ENCODE measurements at places on chromosomes 7 and 10.

DNA sequence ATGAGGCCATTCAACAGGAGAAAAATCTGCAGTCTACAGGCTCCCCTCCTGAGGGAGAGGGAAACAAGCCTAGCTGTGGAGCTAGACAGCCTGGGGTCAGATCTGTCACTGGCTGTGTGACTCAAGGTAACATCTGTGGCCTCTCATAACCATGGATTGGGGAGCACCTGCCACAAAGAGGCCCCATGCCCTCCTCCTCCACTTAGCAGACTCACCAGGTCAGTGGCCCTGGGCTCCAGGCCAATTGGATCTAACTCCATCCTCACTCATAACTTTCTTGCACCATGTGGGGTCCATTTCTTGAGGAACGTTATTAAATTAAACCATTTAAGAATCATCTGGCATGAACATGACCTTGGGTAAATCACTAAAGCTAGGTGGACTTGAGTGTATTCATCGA lies 1.8 kb downstream of the GDF10 start:
- DNase-seq, result no peak

GRCh38 chr10:127195571-127196281 lies 665 bp downstream of the INSYN2A start:
- no peak for DNase-seq

GRCh38 chr7:35721288-35721687 lies 26.4 kb upstream of the HERPUD2 start:
- DNase-seq, result no peak

DNA sequence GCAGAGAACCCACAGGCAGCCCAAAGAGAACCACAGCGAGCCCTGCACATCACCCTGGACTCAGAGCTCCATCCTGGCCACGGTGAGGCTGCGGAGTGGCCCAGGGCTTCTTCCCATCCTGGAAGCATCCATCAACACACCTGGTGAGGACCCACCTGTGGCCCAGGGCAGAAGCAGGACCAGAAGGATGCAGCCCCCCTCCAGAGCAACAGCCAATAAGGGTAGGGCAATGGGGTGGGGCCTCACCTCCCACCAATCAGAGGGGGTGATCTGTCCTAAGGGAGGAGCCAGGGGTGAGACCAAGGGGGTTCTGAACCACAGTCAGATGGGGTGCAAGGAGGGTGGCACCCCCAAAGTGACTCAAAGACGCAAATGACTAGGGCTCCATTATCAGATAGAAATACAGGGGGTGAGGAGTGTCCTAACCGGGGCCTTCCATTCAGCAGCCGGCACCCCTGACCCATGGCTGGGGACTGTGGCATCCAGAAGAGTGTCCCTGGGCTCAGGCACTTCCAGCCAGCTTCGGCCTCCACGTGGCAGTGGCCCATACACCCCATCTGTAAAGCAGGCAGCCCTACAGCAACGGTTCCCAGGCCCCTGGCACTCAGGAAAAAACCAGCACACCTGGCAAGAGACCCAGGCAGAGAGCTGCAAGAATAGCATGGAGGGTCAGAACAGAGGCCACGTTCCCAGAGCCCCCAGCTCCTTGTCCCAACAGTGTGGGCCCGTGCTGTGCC lies 36.9 kb downstream of the STK32C start:
- DNase-seq, result no peak

DNA sequence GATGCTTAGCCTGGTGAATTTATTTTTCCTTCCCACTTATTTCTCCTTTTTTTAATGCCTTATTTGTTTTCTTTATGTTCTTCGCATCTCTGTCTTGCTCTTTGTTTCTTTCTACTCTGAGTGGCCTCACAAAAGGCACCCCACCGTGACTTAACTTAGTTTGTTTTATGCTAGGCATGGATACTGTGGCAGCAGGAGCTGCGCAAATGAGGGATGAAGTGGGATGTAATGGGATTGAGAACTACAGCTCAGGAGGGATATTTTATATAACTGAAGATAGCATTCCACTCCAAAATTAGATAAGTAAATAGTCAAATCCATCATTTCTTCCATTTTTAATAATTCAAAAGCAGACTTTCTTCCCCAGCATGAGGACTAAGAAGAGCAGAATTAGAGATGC lies 1.7 kb upstream of the CACNA2D1 start:
- DNase-seq, result no peak

- no peak for DNase-seq
These were observed 124.5 kb upstream of the GDF10 start for GRCh38 chr10:47175181-47176123.

GRCh38 chr7:47411281-47411869 lies 170.5 kb downstream of the TNS3 start:
- no peak for DNase-seq

GRCh38 chr10:63008491-63008890 lies 124.6 kb upstream of the NRBF2 start:
- no peak for DNase-seq

Measured in stimulated activated naive CD8-positive, alpha-beta T cell treated with anti-CD3 and anti-CD28 coated beads, Interleukin-15, Interleukin-2, amounts not matched to agents 100 U/mL and 50 U/mL, for 24 hours (primary cell).